Activated CD4-positive, alpha-beta memory T cell treated with anti-CD3 and anti-CD28 coated beads for 36 hours (primary cell): ENCODE measurements at places on chromosomes 2 and 18.

DNA sequence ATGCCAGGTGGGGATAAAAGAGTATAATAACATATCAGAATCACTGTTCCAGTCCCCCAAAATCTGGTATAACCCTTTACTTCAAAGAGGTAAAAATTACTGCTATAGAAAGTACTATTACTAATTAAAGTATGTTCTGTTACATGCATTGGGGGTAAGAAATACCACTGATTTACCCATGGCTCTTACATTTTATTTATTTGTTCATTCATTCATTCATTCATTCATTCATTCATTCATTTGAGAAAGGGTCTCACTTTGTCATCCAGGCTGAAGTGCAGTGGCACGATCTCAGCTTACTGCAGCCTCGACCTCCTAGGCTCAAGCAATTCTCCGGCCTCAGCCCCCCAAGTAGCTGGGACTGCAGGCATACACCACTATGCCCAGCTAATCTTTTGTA is 74.4 kb downstream of the MBOAT2 start:
- no peak for DNase-seq

DNA sequence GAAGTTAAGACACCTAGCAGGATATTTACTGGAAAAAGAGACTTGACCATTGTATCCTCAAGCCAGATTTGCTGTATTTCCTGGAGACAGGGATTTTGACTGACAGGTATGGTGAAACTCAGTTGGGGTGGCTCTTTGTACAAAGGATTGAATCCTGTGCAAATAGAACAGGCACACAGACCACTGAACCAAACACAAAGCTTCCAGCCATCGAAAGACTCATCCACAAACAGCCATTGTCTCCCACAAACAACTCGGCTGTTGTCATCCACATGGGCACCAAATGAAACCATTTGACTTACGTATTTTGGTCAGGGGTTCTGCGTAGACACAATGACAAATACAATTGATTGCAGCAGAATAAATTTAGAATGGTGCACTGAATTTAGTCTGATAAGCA is 15.9 kb downstream of the RNF152 start:
- DNase-seq = no peak

DNA sequence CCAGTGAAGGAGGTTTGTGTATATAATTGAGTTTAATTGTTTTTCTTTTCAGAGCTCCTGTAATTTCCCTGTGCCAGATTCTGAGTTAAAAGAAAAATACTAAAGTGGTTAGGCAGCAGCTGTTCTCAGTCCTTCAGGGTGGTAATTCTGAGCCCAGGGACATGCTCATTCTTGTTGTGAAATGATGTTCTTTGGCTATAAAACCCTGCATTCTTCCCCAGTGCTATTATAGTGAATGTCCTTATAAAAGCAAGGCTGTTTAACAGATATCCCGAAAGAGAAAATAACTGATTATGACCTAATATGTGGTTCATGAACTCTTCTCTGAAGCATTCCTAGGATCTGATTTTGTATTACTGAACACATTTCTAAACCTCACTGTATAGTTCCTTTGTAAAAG is 34.0 kb downstream of the ADAM23 start:
- DNase-seq = no peak

- DNase-seq = no peak
Observed at GRCh38 chr2:181988154-181988924, 2.7 kb downstream of the PPP1R1C start.

DNA sequence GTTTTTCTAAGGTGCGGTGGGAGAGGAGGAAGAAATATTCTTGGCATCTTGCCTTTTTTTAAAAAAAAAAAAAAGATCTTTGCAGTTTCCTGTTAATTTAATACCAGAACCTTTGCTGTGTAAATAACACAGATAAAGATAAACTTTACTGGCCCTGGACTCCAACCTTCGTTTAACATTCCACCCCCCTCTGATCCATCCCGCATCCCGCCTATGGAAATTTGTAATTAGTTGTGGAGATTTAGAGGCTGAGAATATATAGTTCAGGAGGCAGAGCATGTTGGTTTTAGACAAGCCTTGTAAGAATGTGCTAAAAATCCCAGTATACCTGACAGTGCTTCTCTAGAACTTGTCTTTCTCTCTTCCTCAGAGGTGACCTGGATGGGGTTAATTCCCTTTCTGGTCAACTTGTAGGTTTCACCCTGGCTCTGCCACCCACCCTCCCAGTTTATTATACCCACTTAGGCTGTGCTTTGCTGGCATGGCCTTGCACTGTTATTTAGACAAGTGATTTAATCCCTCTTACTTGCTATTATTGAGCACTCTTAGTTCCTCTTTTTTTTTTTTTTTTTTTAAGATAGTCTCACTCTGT is 2.9 kb upstream of the C2orf72 start:
- no peak for DNase-seq

- no peak for DNase-seq
Observed at GRCh38 chr2:198062826-198063225, 258.4 kb downstream of the PLCL1 start.

DNA sequence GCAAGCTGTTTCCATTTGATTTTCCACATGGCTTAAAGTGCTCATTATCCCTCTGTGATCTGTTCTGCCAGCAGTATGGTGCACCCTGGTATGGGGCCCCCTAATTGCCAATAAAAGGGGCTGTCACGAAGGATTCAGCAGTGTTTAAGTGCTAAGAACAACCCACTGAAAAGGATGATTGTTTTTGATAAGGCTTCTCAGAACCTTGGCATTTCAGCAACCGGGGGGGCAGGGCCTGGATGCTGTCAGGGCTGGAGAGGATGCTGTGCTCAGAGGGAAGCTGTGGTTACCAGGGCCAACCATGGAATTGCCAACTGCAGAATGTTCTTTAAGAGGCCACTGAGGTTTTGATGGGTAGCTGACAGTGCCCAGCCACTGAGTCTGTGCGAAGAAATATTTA is 117.8 kb downstream of the CTIF start:
- no peak for DNase-seq

- no peak for DNase-seq
Observed at GRCh38 chr18:63752636-63753035, 22.6 kb upstream of the SERPINB7 start.
